ENCODE measurements at places on chromosomes 3 and 15. TPM values are rescaled to one million over a fixed set of nuclear protein-coding genes. Genes with fewer than 3 reads are reported as not detected.

DNA sequence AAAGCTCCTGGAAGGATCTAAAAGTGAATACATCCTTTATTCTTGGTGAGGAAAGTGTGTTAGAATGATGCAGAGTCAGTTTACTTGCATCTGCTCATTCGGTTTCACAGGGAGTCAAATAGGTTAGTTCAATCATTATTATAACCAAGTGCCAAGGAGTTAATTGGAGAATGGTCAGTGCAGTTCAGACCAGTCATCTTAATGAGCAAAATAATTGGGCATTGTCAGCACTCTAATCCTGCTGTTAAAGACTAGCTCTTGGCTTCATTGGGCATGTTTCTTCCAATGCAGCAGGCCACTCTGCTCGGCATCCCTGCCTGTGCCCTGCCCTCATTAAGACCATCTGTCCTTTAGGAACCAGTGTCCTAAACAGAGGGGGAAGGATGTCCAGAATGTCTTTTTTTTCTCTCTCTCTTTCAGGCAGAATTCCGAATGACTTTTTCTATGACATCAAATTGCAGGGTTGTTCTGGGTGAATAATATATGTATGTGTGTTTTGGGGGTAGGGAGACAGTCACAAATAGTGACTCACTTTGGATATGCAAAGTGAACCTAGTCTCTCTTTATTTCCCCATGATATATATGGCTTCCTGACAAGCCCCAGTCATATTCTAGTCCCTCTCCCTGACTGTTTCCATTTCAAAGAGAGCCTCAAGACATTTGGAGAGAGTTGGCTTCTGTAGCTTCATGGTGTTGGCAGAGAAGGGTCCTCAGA, 205.4 kb upstream of the TRIM42 start:
- DNase-seq: no peak
- H3K27me3 ChIP-seq: peaks cover 6% of the 10 kb centered on the region
- H3K4me3 ChIP-seq: no peak overlapping the region
- no peaks in the 10 kb centered on the region for H3K36me3 ChIP-seq
- H3K27ac ChIP-seq: no peak overlapping the region
- H3K4me1 ChIP-seq: no peaks in the 10 kb centered on the region

GRCh38 chr15:56984681-56985481, 66.4 kb downstream of the TCF12 start:
- H3K4me3 ChIP-seq: no peak overlapping the region
- H3K36me3 ChIP-seq: no peaks in the 10 kb centered on the region
- H3K27ac ChIP-seq: peak overlapping the region; percentile 57
- no peak for DNase-seq
- peaks cover 69% of the 10 kb centered on the region for H3K4me1 ChIP-seq
- H3K27me3 ChIP-seq: no peaks in the 10 kb centered on the region

- no peaks in the 10 kb centered on the region for H3K36me3 ChIP-seq
- peaks cover 3% of the 10 kb centered on the region for H3K4me1 ChIP-seq
- H3K27ac ChIP-seq: no peak overlapping the region
- no peak for DNase-seq
- H3K27me3 ChIP-seq: peaks cover 2% of the 10 kb centered on the region
These were observed 254.4 kb upstream of the ZPLD1 start for GRCh38 chr3:102180280-102180931.

- peak overlapping the region; percentile 66 for H3K27ac ChIP-seq
- peaks cover 59% of the 10 kb centered on the region for H3K36me3 ChIP-seq
- peaks cover 76% of the 10 kb centered on the region for H3K4me1 ChIP-seq
- DNase-seq: no peak
These were observed 90.9 kb downstream of the MBNL1 start for GRCh38 chr3:152359385-152360248.

DNA sequence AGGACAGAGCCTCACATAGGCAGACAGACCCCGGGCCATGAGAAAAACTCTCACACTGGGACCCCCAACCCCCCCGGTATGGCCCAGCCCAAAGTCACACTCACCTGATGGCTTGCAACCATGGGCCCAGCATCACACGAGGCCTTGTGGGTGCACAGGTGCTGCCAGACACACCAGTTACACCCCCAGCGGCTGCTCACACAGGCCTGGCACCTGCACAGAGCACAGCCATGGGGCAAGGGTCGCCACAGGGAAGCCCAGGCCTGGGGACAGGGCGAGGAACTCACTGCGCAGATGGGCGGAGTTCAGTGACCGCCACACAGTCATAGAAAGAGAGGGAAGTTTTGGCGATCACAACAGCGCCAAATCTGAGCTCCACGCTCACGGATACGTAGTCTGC, 9.3 kb downstream of the PLXNB1 start:
- H3K27ac ChIP-seq: no peak overlapping the region
- H3K4me1 ChIP-seq: no peaks in the 10 kb centered on the region
- no peaks in the 10 kb centered on the region for H3K36me3 ChIP-seq
- no peak for DNase-seq
- H3K27me3 ChIP-seq: no peaks in the 10 kb centered on the region

- no peak overlapping the region for H3K27ac ChIP-seq
- DNase-seq: no peak
- no peaks in the 10 kb centered on the region for H3K4me1 ChIP-seq
- H3K27me3 ChIP-seq: no peaks in the 10 kb centered on the region
These were observed 134.1 kb downstream of the ARPP21 start for GRCh38 chr3:35773417-35773816.

DNA sequence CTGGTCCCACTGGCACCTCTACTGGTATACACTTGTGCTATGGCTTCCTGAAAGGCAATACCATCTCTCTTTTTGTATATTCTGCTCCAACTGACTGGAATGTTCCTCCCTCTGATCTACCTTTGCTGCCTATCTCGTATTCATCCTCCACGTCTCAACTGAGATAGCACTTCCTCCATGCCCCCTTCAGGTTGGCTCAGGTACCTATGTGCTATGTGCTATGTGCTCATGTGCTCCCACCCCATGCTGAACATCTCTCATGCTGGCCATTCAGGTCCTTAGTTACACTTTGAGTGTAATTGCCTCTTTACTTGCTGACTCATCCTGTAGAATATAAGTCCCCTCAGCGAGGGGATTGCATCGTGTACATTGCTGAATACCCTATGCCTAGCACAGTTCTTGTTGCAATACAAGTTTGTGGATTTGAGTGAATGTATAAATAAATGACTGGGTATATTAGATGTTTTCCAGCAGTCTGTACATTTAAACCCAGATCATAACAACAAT, 156.9 kb downstream of the SOX2 start:
- H3K36me3 ChIP-seq: no peaks in the 10 kb centered on the region
- H3K4me3 ChIP-seq: no peak overlapping the region
- H3K4me1 ChIP-seq: no peaks in the 10 kb centered on the region
- H3K27me3 ChIP-seq: no peaks in the 10 kb centered on the region
- no peak overlapping the region for H3K27ac ChIP-seq
- no peak for DNase-seq

DNA sequence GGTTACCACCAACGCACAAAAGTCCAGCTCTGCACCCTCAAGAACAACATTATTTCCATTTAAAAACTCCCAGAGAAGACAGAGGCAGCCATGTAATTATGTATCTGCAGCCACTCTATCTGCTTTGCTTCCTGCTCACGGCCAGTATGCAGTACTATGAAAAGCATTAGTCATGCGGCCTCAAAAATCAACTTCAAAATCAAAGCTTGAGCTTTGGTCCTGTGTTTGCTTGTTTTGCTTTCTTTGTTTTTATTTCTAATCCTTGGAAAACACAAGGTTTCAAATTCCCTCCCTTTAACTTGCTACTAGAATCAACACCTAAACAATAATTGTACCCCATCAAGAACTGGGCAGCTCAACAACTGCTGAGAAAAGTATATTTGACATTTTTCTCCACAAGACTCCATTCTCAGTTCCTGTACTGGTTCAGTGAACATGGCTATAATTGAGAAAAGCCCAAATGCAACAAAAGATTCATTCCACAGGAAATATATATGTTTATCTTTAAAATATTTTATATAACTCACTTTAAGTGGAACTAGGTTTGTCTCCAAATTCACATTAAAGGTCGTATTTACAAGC, 37.6 kb downstream of the GBE1 start:
- no peak for DNase-seq
- no peak overlapping the region for H3K4me3 ChIP-seq
- H3K27ac ChIP-seq: no peak overlapping the region
- H3K27me3 ChIP-seq: no peaks in the 10 kb centered on the region
- peaks cover 8% of the 10 kb centered on the region for H3K4me1 ChIP-seq
- H3K36me3 ChIP-seq: peaks cover 12% of the 10 kb centered on the region

DNA sequence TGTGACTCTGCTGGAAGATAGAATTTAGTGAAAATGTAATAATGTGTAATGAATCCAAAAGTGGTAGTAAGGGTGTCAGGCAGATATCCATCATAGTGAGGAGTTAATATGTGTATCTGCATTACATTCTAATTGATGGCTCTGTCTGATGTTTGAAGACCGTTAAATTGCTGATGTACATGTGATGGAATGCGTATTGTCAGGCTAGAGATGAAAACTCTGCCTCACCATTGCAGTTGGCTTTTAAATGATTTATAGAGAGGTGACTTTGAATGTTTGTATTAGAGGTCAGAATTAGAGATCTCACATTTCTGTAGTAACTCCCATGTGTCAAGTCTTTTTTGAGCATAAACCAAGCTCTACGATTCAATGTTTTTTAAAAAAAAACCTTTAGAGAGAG, 234.6 kb downstream of the NAALADL2 start:
- H3K27me3 ChIP-seq: no peaks in the 10 kb centered on the region
- H3K4me1 ChIP-seq: no peaks in the 10 kb centered on the region
- H3K27ac ChIP-seq: no peak overlapping the region
- DNase-seq: no peak

The TMEM212 gene
- total RNA-seq: not detected

The FBXO40 gene
- not detected for total RNA-seq

The AADAC gene
- not detected for total RNA-seq
